H1 (cell line): ENCODE measurements at places on chromosomes 2 and 18.

DNA sequence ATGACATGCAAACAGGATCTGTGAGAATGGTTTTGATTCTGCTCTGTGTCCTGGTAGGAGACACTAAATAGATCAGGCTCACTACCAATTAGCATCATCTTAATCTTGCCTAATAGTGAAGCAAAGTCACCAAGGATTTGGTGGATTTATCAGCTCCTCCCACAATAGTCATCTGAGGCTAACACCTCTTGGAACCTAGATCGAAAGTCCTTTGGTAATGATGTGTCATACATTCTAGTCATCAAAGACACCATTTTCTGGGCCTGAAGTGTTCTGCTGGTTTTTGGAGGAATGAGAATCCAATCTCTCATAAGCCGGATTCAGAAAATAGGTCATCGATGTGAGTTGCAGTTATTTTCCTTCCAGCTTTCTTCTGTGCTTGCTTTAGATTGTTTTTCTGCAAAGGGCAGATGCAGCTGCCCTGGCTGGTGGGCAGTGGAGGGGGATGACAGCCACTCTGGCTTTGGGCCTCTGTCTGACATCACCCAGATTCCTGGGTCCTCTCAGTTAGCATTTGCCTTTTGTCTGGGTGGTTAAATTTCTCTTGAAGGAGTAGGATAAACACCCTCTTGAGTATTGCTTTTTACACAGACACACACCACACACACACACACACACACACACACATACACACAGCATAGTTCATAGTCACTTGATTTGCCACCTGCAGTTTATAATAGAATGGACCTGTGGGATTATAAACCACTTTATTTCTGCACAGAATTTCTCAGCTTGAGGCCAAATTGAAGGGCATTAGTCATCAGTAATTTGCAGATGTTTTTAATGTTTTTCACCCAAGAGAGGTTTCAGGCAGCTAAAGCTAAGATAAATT is at the start of gene MYO3B:
TSS of gene MYO3B (plus strand) at position 198 of the 832 bp plus-strand sequence. CDS start at position 339, 141 bp downstream.
- H3K36me3 ChIP-seq, result no peaks in the 10 kb centered on the region
- H3K4me1 ChIP-seq, result no peaks in the 10 kb centered on the region

DNA sequence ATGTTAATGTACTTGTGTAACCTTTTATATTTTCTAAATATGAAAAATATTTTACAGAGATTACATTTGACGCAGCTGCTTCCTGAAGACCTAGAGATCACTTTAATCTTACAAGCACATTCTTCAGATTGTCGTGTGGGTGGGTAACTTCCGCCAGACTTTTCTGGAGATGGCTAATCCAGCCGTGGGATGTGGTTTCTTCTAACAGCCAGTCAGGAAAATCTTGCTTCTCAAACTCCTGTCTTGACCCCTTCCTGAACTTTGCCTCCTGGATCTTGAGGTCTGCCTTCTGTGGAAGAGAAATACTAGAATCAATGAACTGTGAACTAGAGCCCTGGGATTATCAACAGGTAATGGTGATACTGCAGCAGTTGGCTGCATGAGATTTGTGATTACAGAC is 401.6 kb upstream of the TNP1 start:
- DNase-seq, result no peak
- H3K4me3 ChIP-seq, result no peak overlapping the region
- H3K36me3 ChIP-seq, result no peaks in the 10 kb centered on the region
- H3K27ac ChIP-seq, result no peak overlapping the region
- no peaks in the 10 kb centered on the region for H3K4me1 ChIP-seq

- no peak overlapping the region for H3K4me3 ChIP-seq
- DNase-seq, result no peak
- H3K27ac ChIP-seq, result no peak overlapping the region
- no peaks in the 10 kb centered on the region for H3K36me3 ChIP-seq
- H3K27me3 ChIP-seq, result no peaks in the 10 kb centered on the region
- H3K4me1 ChIP-seq, result no peaks in the 10 kb centered on the region
Measured at GRCh38 chr18:12154361-12154760, 60.7 kb downstream of the ANKRD62 start.

- peaks cover 10% of the 10 kb centered on the region for H3K4me1 ChIP-seq
- H3K27me3 ChIP-seq, result no peaks in the 10 kb centered on the region
- H3K27ac ChIP-seq, result no peak overlapping the region
- DNase-seq, result no peak
- H3K36me3 ChIP-seq, result no peaks in the 10 kb centered on the region
Measured at GRCh38 chr18:50630895-50631294, 71.0 kb downstream of the MAPK4 start.

DNA sequence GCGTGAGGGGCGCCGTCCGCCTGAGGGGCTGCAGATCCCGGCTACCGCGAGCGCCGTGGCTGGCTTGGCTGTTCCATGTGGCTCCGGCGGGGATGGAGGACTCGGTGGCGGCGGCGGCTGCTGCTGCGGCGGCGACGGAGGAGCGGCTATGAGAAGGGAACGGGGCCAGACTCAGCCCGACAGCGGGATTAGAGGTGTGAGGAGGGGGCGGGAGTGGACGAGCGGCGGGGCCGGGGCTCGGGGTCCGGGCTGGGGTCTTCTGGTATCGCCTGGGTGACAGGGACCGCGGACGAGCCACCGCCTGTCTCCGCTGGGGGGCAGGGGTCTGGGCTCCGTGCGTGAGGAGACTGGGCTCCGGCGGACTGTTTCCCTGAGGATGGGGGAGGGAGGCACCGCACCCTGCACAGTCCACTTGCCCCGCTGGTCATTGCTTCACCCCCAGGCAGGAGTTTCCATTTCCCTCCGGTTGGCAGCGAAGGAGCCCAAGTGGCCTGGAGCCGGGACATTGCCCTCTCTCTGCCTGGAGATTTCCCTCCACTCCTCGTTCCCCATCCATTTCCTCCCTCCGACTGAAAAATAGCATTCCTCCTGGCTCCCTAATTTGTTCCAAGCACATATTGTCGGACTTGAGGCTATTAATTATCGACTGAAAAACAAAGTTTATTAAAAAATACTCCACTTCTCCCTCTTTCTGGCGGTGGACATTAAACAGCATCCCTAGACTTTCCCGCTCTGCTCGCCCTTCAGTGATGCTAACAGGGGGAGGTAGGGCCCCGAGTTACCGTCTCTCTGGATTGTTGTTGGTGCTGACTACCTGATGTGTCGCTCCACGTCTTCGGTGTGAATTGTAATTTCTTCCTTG is 577 bp downstream of the EHBP1 start:
- H3K27me3 ChIP-seq, result no peaks in the 10 kb centered on the region
- H3K4me1 ChIP-seq, result peaks cover 5% of the 10 kb centered on the region; the same call in 1 of the 2 replicates

- H3K27ac ChIP-seq, result no peak overlapping the region
- no peaks in the 10 kb centered on the region for H3K27me3 ChIP-seq
- H3K36me3 ChIP-seq, result no peaks in the 10 kb centered on the region
- H3K4me3 ChIP-seq, result no peak overlapping the region
- no peak for DNase-seq
- H3K4me1 ChIP-seq, result no peaks in the 10 kb centered on the region
Measured at GRCh38 chr18:77207540-77207939, 42.1 kb upstream of the GALR1 start.

DNA sequence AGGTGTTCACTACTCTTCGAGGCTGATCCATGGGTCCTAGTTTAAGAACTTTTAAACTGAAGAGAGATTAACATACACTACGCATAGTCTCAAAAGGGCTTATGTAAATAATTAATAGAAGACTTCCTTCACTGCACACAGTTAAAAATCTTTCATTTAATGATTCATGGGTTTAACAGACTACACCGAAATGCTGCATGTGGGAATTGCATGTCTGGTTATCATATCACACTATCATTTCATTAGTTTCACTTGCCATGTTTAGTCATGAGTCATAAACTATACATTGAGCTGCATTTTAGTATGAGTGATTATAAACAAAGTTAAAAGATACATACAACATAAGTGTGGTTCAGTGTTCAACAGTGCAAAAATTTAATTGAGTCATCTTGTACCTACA is 31.2 kb downstream of the GLS start:
- peaks cover 37% of the 10 kb centered on the region; the same call in 1 of the 2 replicates for H3K36me3 ChIP-seq
- DNase-seq, result no peak
- no peaks in the 10 kb centered on the region for H3K4me1 ChIP-seq
- no peak overlapping the region for H3K4me3 ChIP-seq
